ENCODE measurements at places on chromosomes 7 and 10. TPM values are rescaled to one million over a fixed set of nuclear protein-coding genes. Genes with fewer than 3 reads are reported as not detected.

- no peak for DNase-seq
Measured at GRCh38 chr7:116380025-116380424, 119.5 kb upstream of the CAV2 start.

DNA sequence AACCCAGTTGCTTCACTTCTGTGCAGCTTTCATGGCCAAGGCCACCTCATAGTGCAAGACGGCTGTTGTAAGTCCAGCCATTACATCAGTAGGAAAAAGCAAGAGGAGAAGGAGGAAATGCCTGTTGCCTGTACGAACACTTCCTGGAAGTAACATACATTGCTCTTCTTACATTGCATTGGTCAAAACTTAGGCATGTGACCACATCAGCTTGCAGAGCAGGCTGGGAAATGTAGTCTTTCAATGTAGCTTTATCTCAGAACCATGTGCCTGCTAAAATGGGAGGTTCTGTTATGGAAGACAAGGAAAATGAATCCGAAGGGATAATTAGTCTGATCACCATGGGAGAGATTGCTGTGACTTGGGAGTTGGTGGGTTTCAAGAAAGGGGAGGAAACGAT is 4.3 kb downstream of the SLC29A3 start:
- DNase-seq: no peak

- DNase-seq: no peak
Measured at GRCh38 chr10:94123258-94123995, 129.7 kb downstream of the PLCE1 start.

The MAGI2 gene
- 31.8 TPM for total RNA-seq

DNA sequence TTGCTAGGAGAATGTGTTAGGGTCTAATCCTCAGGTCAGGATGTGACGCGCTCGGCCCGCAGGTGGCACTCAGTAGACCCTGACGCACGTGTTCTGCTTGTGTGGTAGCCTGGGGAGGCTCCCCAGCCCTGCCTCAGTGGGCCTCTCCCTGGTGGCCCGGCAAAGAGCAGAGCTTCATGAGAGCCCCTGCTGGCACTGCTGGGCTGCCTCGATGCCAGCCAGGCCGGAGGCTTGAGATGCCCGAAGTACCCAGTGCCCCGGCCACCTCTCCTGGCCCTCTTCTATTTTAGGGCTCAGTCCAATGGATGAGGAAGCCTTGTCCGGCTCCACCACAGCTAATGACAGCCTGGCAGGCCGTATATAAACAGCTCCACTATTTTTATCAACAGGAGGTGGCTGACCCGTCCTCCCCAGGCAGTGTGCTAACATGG is 42.0 kb downstream of the PRF1 start:
- DNase-seq: no peak

DNA sequence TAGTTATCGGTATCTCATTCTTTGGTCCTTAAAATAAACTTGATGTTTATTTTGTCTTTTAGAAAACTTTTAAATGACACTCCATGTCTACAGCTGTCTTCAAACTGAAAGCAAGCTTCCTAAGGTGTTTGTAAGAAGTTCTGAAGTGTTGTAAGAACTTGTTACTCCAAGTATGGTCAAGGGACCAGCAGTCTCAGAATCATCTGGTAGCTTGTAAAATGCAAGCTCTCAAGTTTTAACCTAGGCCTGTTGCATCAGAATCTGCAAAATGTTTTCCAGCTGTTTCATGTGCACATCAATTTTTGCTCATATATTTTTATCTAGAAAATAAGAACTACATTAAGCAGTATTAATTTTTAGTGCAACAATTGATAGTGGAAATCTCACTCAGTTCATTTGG is 104.1 kb downstream of the THSD7A start:
- DNase-seq: no peak

- no peak for DNase-seq
Measured at GRCh38 chr10:69936091-69936490, 116.6 kb upstream of the MACROH2A2 start.

The INSYN2A gene
- 0.35 TPM for total RNA-seq

DNA sequence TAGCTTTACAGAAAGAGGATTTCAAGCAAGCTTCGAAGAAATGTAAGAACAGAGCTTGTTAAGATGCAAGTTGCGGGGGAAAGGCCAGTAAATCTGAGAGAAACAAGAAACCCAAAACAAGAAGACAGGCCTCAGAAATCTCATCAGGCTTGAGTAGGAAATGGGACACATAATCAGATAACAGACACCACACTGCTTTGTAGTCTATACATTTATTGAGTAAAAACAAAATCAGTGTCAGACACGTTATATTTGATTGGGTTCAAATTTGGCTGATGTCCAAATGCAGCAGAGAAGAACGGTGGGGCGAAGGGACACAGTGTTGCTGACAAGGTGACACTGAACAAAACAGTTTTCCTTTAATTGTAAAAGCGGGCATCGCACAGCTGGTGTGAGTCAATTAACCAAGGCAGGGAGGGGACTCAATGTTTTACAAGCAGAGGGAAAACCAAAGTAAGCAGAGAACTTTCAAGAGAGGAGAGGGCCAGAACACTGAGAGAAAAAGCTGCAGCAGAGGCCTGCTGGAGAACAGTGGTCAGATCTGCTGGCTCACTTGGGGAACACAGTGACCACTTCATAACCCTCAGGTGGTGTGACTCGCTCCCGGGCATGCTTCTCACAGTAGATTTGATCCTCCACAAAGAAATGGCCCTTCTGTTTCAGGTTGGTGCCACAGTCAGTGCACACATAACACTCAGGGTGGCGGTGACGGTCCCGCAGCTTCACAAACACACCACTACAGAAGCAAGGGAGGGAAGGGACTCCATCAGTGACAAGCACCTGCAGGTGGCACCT is 43.5 kb downstream of the ACSM6 start:
- no peak for DNase-seq

GRCh38 chr7:70060298-70061068 is 462.2 kb downstream of the AUTS2 start:
- DNase-seq: no peak
